ENCODE measurements at places on chromosomes 7 and 10. TPM values are rescaled to one million over a fixed set of nuclear protein-coding genes. Genes with fewer than 3 reads are reported as not detected.

GRCh38 chr10:77045085-77045484 is 592.5 kb downstream of the KCNMA1 start:
- no peak for DNase-seq

DNA sequence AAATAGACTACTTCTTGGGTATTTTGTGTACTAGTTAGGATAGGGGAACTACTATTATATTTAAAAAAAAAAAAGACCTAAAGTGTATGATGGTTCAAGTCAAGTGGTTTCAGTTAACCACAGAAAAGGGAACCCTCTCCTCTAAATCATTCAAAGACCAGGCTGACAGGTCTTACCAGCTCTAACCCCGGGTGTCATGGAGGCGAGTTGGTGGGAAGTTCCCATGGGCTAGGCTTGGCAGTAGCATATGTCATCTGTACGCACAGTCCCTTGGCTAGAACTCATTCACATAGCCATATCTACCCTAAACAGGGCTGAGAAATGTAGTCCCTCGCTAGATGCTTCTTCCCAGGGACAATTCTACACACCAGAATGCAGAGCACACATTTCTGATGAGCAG is 37.7 kb upstream of the KCNMA1 start:
- no peak for DNase-seq

DNA sequence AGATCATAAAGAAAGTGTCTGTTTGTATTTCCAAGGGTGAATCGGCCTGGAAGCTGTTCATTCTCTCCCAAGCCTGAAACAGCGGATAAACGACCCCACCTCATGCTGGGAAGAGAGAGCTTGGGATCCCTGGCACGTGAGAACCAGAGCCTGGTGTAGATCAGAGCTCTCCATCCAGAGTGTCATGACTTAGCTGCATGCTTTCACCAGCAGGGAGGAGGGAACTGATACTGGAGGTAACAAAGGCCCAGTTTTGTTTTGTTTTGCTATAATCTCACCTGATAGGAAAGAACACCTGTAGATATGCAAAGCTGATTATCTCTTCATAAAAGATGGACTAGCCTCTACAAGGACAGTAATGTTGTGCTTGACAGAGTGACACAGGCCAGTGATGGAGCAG is 236.6 kb downstream of the POM121L12 start:
- DNase-seq = no peak

ITPRID1 gene
- total RNA-seq = not detected

DNA sequence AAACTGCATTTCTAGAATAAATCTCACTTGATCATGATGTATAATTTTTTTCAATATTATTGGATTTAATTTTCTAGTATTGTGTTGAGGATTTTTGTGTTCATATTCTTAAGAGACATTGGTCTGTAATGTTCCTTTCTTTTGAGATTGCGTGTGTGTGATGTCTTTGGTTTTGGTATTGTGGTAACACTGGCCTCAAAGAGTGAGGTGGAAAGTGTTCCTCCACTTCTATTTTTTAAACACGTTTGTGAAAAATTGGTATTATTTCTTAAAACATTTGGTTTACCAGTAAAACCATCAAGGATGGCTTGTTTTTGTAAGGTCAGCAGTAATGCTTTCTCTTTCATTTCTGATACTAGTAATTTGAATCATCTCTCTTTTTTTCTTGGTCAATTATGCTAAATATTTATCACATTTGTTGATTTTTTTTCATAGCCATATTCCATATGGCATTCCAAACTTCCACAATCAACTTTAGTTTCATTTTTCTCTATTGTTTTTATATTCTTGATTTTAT is 290.2 kb upstream of the CDC14C start:
- no peak for DNase-seq

TLL2 gene
- total RNA-seq = not detected

DNA sequence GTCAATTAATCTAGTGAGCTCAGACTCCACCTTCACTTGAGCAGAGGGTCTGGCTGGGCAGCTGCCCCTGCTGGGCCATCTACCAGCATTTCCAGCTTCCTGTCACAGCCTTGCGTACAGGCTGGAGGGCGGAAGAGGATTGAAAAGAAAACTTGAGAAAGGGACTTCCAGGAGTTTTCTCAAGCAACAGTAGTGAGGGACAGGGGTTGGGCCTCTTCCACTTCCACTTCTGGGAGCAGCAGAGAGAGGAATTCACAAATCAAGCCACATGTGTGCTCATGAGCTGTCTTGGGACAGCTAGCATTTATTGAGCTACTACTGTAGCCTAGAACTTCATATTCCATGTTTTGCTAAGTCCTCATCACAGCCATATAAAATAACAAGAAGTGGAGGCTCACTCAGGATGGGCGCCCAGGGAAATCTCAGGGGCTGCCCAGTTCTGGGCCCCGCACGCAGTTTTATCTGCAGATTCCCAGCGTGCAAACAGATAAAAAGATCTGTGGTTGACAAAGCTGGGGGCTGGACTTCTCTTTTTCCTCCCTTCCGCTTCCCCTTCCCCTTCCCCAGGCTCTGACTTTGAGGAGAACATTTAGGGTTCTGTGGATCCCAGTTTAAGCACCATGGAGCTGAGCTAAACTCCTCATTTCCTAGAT is 135.8 kb downstream of the RGS10 start:
- DNase-seq = no peak

DNA sequence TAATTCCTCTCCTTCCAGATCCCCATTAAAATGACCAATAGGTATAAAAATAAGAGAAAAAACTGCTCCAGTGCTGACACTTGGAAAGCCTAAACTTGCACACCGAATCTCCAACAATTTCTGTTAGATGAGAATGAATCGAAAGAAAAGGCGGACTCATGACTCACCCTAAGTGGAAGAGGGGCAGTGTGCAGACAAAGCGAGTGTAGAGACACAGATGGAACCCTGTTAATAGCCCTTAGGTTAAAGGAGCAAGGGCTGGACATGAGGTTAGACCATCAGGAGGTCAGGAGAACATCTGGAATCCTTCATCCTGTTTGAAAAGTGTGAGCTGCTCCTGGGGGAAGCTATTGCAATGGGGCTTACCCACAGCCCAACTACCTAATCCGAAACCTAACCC is 103.4 kb upstream of the GLI3 start:
- DNase-seq = no peak

- DNase-seq = no peak
Measured at GRCh38 chr10:113922787-113923570, 68.5 kb downstream of the NHLRC2 start.

ITGB8 gene
- total RNA-seq = 25.0 TPM

DNA sequence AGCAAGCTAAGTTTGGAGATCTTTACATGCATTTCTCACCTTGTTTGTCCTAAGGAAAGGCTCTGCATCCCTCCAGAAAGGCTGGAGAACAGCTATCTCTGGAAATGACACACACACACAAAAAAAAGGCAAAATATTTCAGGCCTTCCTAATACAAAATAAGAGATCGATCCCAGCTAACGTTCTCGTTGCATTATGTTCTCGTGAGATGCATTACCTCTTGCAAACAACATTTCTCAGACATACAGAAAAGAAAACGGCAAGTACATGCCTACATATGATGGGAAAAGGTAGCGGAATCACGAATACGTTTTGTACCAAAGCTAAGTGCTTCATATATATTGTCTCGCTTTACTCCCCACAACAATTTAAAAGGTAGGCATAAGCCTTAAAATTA is 488 bp downstream of the MTERF1 start:
- no peak for DNase-seq

DNA sequence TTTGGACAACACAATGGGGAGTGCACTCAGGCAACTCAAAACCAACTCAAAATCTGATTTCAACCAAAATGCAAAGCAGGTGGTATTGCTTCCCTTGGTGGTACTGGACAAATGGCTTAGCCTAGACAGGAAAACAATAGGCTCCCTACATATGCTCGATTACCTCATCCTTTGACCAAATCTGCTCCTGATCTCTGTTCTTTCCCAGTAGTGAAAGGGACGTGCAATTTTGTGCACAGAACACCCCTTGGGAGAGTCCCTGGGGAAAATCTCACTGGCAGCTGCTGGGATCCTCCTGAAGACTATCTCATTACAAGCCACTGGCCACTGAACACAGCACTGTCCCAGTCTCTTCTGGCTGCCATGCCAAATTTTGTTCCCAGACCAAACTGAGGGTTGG is 149.2 kb upstream of the VSTM2A start:
- no peak for DNase-seq

DNA sequence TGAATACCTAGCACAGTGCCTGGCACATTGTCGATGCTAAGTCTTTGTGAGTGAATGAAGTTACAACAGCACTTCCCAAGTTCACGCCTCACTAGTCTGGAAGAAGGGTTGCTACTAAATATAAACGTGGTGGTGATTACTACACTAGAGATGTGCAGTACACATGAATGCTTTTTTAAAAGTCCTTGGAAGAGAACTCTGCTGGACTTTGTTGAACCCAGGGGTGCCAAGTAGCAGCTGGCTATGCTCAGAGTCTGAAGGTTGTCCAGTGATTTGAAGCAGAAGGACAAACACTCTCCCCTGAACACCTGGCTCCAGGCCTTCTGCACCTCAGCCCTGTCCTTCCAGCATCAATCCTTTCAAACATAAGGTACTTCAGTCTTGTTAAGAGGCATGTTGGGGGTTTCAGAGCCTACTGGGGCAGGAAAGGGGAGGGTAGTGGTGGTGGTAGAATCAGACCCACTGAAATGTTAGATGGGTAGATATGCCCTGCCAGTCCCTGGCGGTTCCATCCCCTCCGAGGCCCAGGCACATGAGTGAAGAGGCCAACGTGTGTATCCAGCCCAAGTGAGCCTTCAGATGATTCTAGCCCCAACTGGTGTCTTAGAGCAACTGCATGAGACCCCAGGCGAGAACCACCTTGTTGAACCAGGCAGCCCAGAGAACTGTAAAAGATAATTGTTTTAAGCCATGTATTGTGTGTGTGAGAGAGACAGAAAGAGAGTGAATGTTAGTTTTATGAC is 94.4 kb downstream of the TAX1BP1 start:
- DNase-seq = no peak

GRCh38 chr10:62744136-62744535 is 60.4 kb upstream of the ADO start:
- DNase-seq = no peak

GRCh38 chr10:92753865-92754264 is 64.1 kb downstream of the HHEX start:
- DNase-seq = no peak

DNA sequence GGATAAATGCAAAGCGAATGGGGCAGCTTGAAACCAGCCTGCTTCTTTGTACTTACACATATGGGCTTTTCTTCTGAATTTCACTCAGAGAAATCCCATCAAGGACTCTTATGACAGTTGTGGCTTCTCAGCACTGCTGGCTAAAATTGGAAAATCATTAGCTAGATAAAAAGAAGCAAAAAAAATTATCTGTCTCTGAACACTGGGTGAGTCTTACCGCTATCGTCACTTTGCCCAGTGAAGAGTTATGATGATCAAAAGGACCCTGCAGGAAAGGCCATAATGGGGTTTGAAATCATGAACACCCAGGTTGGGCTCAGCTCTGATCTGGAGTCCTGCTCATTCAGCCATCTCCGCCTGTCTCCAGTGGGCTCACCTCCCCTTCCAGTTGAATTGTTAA is 34.3 kb downstream of the AOAH start:
- no peak for DNase-seq

HMX2 gene
- not detected for total RNA-seq

CALHM1 gene
- not detected for total RNA-seq

NYAP1 gene
- total RNA-seq = not detected

DNA sequence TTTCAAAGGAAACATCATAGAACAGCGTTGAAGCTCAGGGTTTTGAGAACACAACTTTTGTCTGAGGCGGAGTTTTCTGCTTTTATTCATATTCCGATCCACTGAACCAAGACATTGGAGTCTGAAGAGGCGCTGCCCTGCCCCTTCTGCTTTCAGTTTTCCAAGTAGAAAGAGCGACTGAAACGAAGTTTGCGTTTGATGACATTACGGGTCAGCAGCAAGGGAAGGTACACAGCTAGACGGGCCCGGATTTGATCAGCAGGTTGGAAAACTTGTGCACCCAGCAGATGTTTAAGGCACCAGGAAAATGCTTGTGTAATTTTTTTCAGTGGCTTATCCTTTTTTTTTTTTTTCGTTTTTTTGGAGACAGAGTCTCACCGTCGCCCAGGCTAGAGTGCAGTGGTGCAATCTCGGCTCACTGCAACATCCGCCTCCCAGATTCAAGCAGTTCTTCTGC is 720 bp downstream of the SUN1 start:
- DNase-seq = peak; percentile 35

ANKMY2 gene
- total RNA-seq = 14.3 TPM

GRCh38 chr7:134828361-134828760 is 48.9 kb downstream of the CALD1 start:
- DNase-seq = no peak

DNA sequence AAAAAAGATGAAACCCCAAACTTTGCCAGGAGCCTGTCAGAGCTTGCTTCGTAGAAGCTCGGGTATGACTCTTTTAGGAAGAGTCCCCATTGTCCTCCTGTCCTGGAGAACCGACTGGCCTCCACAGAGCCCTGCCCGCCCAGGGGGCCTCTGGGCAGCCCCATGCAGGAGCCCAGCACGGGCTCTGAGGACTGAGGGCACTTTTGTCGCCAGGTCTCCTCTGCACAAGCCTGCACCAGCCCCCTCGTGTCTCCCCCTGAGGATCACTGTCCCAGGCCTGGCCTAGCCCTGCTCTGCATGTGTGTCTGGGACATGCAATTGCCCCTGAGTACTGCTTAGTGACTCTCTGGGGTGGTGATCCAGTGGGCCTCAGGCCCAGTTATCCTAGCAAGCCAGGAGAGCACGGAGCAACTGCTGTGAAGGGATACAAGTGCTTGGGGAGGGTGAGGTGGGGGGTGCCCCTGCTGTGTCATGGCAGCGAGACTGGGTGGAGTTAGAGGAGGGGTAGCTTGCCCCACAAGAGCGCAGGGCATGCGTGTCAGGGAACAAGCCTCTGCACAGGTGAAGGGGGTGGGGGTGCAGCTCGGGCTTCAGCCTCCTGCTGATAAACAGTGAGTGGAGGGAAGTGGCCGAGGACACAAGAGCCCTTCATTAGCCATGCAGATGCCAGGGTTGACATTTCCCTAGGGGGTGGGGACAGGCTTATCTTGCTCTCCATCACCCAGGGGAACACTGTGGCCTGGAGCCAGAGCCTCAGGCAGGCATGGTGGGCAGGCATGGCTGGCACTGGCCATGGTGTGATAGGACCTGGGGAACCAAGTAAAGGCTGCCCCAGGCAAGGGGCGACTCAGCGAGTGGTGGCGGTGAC is 143.4 kb downstream of the C10orf105 start:
- no peak for DNase-seq
